ENCODE measurements at places on chromosomes 12 and 14. TPM values are rescaled to one million over a fixed set of nuclear protein-coding genes. Genes with fewer than 3 reads are reported as not detected.

The DAO gene
- not detected for total RNA-seq

DNA sequence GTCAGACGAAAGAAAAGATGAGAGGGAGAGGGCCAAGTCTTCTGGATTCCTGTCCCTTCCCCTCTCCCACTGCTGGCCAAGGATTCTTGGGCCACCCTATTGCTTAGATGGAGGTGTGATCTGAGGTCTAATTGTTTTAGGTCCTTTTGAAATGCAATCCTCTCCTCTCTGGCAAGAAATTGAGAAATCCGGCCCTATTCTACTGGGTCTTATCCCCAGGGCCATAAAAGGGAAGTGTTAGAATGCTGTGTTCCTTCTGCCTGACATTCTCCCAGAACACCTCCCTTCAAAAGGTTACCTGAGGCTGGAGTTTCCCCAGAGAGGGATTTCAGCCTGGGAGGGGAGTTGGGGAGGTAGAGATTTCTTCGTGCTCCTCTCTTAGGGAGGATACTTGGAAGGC is 4.4 kb downstream of the WNT5B start:
- DNase-seq: no peak

- no peak for DNase-seq
Observed at GRCh38 chr14:50023671-50024490, 92.5 kb downstream of the VCPKMT start.

The KRT6C gene
- total RNA-seq: not detected

DNA sequence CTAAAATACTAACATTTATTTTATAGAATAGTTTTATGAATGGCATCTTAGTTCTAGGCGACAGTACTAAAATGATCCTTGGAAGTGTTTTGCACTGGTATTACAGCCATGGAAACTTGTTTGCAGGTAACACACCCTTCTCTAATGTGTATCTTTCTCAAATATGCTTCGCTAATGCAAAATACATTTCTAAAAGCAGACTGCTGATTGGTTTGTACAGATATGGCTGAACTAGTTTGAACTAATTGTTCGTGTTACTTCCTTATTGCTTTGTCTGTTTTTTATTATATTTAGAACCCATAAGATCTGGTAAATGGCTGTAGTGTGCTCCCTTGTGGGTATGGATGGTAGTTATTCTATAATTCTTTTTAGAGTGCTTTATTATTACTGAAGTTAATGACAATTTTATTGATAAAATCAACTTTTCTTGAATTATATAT is 53.0 kb downstream of the ATF7IP start:
- DNase-seq: no peak

The PRKD1 gene
- not detected for total RNA-seq

DNA sequence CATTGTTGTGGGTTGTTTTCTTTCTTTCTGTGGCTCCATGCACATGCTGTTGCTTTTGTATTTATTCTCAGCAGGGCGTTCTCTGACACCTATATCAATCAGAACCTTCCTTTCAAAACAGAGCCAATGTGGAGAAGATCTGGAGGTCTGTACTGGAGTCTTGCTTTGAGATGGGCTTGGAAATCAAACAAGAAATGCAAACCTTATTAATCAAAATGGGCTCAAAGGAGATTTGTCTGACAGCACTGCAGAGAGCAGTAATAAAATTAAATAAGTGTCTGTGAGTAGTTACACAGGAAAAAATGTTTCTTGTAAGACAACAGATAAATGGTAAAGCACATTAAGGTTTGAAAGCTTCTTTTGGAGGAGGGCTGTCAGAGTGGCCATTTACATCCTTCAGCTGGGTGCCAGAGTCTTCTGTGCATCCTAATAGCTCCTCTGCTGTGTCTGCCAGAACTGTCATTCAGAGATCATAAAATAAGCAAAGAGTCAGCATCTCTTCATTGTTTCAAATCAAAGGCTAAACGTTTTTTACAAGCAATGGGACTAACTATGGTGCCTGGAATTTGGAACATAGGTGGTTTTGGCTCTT is 414.3 kb downstream of the NAV3 start:
- DNase-seq: no peak

DNA sequence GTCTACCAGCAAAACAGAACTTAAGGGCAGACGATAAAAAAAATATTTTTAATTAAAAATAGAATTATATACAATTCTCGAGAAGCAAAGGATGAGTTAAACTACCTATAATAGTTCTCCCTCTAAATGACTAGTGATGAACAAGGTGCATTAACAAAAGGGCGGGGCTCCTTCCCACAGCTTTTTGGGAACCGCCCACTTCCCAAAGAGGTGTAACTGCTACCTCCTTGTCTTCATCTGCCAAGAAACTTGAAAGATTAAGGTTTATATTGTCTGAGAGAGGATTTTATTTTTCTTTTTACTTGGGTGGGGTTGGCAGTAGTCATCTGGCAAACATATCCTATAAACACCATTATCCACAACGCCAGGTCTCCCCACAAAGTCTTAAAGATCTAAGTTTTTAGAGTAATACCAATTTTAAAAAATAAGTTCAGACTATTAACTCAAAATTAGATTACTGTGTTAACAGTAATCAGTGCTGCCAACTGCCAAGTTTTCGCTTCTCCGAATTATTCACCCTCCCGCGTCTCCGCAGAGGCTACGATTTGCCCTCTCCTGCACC is 938 bp downstream of the RALGAPA1 start:
- peak; percentile 53 for DNase-seq

DNA sequence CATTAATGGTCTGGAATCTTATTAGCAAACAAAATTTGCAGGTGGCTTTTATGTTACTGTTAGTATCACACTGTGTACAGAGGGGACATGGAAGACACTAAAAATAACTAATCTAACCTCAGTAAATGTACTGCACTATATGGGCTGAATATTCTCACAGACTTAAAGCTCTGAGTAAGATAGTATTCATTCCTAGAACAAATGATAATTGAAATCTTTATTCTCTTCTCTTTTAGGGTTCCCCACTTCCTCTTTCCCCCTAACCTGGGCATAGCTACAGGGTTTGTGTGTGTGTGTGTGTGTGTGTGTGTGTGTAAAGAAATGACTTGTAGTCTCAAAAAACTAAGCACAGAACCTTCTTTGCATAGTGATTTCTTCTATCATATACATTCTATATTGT is 21.4 kb upstream of the HECTD1 start:
- no peak for DNase-seq

All from activated CD8-positive, alpha-beta memory T cell treated with anti-CD3 and anti-CD28 coated beads, Interleukin-2, amount 10 ng/mL, durations not matched to agents 7 days and 5 days (primary cell).